Stomach (tissue), 19 donors: ENCODE measurements at places on chromosomes 4 and X. TPM values are rescaled to one million over a fixed set of nuclear protein-coding genes. Genes with fewer than 3 reads are reported as not detected.

PITX2 gene
- polyA plus RNA-seq, result not detected

DNA sequence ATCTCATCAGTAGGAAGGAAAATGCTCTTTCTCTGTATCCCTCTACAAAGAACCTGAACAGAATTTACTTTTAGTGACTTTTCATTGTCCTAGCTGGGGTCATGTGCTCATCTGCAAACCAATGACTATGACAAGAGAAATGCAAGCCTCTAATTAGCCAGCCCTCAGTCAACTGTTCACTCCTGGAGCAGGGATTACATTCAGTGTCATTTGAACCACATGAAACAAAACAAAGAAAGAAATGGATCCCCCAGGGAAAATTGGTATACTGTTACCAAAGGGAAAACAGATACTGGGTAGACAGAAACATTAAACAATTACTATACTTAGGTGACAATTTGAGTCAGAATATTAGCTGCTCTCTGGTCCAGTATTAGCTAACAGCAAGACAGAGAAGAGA, 173.6 kb downstream of the RCHY1 start:
- no peaks in the 10 kb centered on the region for H3K36me3 ChIP-seq
- no peaks in the 10 kb centered on the region for H3K4me1 ChIP-seq

DNA sequence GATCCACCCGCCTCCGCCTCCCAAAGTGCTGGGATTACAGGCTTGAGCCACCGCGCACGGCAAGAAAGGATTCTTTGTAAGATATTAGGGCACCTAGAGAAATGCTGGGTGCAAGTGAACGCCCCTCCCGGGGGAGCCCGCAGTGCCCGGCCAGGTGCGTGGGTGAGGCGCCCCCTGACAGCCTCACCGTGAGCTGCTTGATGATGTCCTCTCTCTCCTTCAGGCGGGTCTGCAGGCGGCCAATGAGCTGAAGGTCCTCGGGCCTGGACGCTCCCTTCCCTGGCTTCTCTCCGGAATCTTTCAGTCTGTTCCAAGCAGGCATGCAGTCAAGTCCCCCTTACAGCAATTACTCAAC, 21.9 kb downstream of the MED28 start:
- H3K36me3 ChIP-seq, result peaks cover 48% of the 10 kb centered on the region
- no peak for DNase-seq
- no peaks in the 10 kb centered on the region for H3K27me3 ChIP-seq
- H3K4me3 ChIP-seq, result no peak overlapping the region
- H3K27ac ChIP-seq, result no peak overlapping the region
- H3K4me1 ChIP-seq, result peaks cover 6% of the 10 kb centered on the region

SLC38A5 gene
- 21.1 TPM for polyA plus RNA-seq

DNA sequence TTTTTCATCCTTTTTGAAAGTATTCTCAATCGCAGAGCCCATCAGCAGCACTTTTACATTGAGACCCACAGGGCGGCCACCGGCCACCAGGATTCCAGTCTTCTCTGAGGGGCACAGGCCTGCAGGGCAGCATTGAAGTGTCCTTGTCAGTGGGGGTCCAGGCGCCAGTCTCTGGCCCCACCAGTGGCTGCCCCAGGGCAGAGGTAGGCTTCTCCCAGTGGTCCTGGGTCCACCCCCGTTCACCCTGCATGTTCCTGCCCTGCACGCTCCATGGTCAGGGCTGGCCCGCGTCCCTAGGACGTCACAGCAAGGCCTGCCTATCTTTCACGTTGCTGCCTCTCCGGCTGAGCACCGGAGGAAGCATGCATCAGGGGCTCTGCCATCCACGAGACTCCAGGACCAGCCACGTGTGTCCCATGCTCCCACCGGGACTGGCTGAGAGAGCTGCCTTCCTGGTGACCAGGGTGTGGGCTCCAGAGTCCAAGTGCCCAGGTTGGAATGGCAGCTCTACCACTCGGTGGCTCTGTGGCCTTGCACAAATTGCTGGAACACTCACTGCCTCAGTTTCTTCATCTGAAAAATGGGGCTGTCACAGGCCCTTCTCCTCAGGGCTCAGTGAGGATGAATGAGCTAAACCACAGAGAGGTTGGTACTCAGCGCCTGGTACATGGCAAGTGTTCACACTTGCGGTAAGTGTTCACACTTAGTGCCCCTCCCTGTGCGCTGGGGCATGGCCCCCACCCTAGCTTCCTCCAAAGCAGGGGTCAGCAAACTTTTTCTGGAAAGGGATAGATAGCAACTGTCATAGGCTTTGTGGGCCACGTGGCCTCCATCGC, 30.7 kb upstream of the JAKMIP1 start:
- no peak overlapping the region for H3K4me3 ChIP-seq
- H3K4me1 ChIP-seq, result no peaks in the 10 kb centered on the region
- DNase-seq, result peak; percentile 16
- H3K27ac ChIP-seq, result no peak overlapping the region
- H3K36me3 ChIP-seq, result no peaks in the 10 kb centered on the region

UGT2B10 gene
- polyA plus RNA-seq, result not detected

DNA sequence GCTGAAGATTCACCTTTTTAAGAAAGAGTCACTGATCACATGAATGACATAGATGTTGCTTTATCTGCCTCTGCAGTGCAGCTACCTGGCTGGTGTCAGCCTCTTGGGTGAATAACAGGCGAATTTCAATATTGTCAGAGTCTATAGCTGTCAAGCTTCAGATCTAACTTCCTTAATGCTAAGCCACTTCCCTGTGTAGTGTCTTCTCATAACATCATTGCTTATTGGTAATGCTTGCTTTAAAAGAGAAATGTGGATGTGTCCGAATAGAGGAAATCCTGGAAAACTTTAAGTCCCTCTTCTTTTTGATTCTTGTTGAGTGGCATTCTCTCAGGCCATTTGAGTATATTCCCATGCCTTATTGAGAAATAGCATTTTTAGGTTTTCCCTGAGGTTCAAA, 7.3 kb upstream of the IGFBP7 start:
- H3K27me3 ChIP-seq, result no peaks in the 10 kb centered on the region
- no peak for DNase-seq
- no peak overlapping the region for H3K4me3 ChIP-seq
- H3K36me3 ChIP-seq, result no peaks in the 10 kb centered on the region
- H3K27ac ChIP-seq, result peak overlapping the region; percentile 89

BCLAF3 gene
- polyA plus RNA-seq, result 1.2 TPM

- no peak overlapping the region for H3K4me3 ChIP-seq
- no peak overlapping the region for H3K27ac ChIP-seq
- H3K4me1 ChIP-seq, result no peaks in the 10 kb centered on the region
- no peak for DNase-seq
- H3K36me3 ChIP-seq, result no peaks in the 10 kb centered on the region
Observed at GRCh38 chr4:143232277-143232676, 47.6 kb downstream of the USP38 start.

DNA sequence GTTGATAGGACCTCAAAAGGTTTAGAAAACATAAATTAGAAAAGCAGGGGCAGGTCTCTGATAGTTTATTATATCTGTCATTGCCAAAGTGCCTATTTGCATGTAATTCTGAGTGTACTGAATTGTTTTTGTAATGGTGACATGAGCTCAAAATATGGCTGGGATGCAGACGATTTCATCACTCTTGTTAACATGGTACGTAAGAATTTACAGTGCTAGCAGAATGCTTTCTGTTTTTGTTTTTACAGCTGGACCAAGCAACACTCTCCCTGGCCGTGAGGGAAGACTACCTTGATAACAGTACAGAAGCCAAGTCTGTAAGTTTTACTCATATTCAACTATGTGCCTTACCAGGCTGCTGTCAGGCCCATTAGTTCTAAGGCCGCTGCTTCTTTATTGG, 58.1 kb downstream of the PHEX start:
- no peaks in the 10 kb centered on the region for H3K36me3 ChIP-seq
- no peak for DNase-seq
- no peaks in the 10 kb centered on the region for H3K27me3 ChIP-seq
- no peak overlapping the region for H3K4me3 ChIP-seq

GPR143 gene
- polyA plus RNA-seq, result 0.93 TPM

GRCh38 chr4:183261953-183262775, 57.9 kb downstream of the CLDN22 start:
- peak overlapping the region; percentile 44 for H3K27ac ChIP-seq
- H3K4me3 ChIP-seq, result no peak overlapping the region
- peaks cover 15% of the 10 kb centered on the region for H3K36me3 ChIP-seq
- H3K27me3 ChIP-seq, result no peaks in the 10 kb centered on the region

DNA sequence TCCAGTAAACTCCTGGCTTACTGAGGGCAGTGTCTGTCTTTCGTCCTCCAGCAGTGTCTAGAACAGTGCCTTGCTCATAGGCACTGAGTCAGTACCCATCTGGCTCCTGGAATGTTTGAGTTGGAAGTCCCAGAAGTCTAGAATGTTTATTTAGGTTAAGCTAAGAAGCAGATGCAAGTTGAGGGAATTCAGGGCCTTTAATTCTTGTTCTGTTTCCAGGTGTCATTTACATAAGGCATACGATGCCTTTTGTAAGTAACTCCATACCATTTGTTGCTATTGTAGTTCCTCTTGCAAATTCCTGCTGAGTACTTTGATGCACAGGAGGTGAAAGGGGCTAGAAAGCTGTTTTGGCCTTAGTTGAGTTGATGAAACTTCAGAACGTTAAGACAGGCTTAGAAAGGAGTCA, 22.2 kb downstream of the ARHGAP10 start:
- H3K27me3 ChIP-seq, result no peaks in the 10 kb centered on the region
- H3K4me3 ChIP-seq, result no peak overlapping the region
- peak overlapping the region; percentile 56 for H3K27ac ChIP-seq
- H3K4me1 ChIP-seq, result peaks cover 89% of the 10 kb centered on the region
- no peaks in the 10 kb centered on the region for H3K36me3 ChIP-seq
